Head of caudate nucleus (tissue), 42 donors: ENCODE measurements at places on chromosomes 11 and 22.

- no peak for DNase-seq
Measured at GRCh38 chr11:46277622-46278386, at the start of gene CREB3L1. Gene CREB3L1 (plus strand): TSS chr11:46277662. CDS start chr11:46278112, 450 bp downstream.

GRCh38 chr22:28585324-28585723, 94.3 kb downstream of the TTC28 start:
- DNase-seq, result no peak

- DNase-seq, result no peak
Measured at GRCh38 chr22:19785461-19786263, 25.1 kb downstream of the TBX1 start.

DNA sequence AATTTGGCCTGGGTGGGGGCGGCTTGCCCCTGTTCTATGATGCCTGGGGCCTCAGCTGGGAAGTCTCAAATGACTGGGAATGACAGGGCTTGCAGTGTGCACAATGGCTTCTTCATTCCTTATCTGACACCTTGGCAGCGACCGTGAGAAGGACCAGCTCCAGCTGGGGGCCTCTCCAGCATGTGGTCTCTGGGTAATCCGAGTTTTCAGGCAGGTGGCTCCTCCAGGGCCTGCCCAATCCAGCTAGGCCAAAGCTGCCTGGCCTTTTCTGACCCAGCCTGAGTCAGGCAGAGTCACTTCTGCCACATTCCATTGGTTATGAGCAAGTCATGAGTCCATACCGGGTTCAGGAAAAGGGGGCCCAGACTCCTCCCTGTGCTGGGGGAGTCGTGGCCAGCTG, 646.0 kb downstream of the OPCML start:
- no peak for DNase-seq

DNA sequence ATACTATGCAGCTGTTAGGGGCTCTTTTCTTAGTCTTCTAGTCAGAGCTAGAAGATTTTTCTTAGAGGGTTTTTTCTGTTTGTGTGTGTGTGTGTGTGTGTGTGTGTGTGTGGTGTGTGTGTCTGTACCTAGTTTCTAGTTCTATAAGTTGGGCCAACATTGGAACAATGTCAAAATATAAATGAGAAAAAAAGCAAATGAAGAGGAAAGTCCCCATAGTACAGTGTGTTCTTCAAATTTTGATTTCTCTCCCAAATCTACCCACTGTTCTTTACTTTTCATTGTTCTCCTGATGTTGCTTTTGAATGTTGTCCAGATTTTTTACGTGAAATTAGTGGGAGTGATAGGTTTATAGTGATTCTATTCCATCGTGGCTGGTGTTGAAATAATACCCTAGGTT, 2153.4 kb upstream of the RAG2 start:
- no peak for DNase-seq

DNA sequence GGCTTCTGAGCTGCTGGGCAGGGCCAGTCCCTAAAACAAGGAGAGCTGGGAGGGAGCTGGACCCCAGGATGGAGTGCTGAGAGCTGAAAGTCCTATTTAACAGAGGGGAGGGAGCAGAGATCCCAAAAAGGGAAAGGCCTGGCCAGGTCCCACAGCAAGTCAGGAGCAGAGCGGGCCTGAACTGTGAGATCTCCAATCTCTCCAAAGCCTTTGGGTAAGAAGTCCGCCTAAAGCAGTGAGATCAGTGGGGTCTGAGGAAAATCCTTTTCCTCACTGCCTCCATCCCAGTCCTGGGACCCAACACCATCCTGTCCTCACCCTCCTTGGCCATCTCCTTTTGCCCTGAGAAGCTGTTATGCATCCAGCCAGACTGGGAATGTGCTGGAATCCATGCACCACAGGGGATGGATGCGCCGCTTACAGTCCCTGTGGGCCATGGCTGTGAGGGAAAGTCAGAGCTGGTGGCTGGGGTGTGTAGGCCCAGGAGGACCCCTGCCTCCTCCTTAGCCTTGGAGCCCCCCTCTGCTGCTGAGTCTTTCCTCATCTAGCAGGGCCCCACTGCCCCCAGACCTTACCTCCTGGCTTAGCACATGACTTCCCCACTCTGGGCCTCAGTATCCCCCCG, 8.6 kb downstream of the LRRC75B start:
- DNase-seq, result no peak

GRCh38 chr22:19879643-19879991, 24.9 kb upstream of the GNB1L start:
- DNase-seq, result no peak

- no peak for DNase-seq
Measured at GRCh38 chr11:112195951-112196351, 20.6 kb downstream of the BCO2 start.

GRCh38 chr22:27099946-27100722, 442.7 kb downstream of the MIAT start:
- DNase-seq, result no peak

DNA sequence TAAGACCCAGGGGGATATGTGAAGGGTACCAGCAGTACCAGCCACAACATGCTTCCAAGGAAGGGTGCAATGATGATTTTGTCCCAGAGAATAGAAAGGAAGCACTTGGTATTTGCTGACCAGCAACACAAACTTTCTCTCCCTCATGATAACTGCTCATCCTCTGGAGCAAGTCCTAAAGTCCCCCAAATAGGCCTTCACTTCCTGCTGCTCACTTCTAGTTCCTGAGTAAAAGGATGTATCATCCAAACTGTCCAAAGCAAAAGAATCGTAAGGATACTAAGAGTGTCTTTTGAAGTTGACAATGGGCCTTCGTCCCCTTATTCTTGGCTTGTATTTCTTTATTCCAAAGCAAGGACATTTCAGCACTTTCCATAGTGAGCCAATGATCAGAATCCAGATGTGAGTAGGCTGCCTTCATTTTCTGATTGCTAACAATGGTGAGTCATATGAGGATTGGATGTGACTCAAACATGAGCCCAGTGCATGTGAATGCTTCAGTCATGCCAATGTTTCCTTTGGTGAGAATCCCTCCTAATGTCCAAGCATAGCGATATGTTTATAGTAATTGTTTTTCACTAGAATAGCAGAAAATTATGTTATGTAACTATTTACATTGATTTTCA, 243.4 kb upstream of the POU2AF2 start:
- no peak for DNase-seq

DNA sequence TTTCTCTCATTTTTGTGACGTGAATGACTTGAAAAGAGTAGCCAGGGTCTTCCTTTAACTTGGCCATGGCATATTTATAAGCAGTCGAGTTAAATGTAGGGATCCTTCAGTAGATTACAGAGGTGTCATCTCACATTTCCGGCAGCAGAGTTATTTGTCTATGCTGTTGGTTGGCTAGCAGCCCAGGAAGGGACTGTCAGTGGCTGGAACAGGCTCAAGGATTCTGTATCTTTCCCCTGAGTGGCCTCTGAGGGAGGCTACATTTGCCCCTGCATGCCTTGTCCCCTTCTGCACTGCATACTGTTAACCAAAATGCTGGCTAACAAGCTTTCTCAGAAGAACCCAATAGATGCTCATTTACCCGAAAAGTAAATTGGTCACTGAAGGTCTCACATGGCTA, 187.6 kb downstream of the PGR start:
- DNase-seq, result no peak

GRCh38 chr11:115263799-115264656, 240.2 kb downstream of the CADM1 start:
- DNase-seq, result no peak

GRCh38 chr11:124479561-124479960, 34.1 kb upstream of the OR8B8 start:
- DNase-seq, result no peak

DNA sequence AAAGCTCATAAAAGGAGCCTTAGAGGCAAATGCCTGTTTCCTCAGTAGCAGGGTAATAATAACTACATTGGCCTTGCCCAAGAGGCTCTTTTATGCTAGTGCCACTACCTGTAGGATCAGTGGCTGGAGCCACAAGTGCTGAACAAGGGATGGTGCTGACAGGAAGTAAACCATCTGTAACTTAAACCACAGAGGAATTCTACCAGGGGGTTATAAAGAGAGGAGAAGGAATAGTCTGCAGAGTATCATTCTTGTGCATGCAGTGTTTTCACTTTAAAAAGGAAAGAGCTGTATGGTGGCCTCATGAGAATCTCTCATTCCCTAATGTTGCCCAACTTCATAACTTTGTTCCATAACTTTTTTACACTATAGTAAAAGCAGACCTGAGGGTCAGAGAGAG, 168.1 kb downstream of the DBX1 start:
- DNase-seq, result no peak

GRCh38 chr11:104897891-104898684, at the start of gene CASP12:
Gene CASP12 (minus strand): TSS chr11:104898460.
- no peak for DNase-seq

DNA sequence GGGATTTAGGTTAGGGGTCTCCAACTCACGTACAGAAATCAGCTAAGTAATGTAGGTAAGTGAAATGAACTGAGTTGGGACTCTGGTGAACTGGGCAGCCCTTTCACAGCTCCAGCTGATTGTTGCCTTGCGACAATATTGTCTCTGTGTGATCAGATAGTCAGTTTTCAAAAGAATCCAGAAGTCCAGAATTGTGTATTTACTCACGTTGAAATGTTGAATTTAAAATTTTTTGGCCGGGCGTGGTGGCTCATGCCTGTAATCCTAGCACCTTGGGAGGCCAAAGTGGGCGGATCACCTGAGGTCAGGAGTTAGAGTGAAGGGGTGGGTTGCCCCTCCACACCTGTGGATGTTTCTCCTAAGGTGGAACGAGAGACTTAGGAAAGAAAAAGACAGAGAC, 18.8 kb upstream of the WDR74 start:
- DNase-seq, result no peak

GRCh38 chr22:23938328-23939016, 22.5 kb downstream of the GSTT2B start:
- no peak for DNase-seq

DNA sequence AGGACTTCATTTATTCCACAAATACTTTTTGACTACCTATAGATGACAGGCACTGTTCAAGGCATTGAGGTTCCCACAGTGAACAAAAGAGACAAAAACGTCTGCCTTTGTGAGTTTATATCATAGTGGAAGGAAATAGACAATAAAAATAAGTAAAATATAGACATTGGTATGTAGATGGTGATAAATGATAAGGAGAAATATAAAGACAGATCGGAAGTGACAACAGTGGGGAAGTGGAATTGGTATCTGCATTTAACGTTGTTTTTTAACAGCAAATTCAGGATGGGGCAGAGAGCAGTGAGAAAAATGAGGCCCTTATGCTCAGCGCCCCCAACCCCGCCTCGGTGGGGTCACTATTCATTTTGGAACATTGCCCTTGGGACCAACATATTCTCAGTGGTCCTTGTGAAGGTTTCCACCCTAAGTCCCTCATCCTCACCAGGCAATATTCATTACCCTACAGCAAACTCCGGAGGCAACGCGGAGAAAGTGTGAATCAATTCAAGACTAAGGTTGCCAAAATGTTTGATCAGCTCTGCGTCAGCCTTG, 627 bp upstream of the PEX26 start:
- DNase-seq, result no peak

GRCh38 chr11:74839971-74840370, 91.3 kb downstream of the RNF169 start:
- DNase-seq, result no peak

DNA sequence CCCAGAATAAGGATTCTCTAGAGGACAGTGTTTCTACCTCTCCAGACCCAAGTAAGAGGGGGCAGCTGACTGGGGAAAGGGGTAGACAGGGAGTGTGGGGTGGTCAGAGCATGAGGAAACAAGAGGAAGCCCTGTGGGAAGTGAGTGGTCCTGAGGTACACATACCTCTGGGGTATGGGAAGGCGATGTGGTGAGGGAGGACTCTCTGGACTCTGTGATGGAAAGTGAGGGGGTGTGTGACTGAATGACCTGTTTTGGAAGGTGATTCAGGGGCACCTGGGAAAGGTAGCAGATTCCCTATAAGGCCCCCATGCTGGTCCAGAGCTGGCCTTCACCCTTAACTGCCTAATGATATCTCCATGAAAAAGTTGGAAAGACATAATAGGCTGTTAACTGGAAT, 80.1 kb downstream of the DEPDC5 start:
- no peak for DNase-seq

DNA sequence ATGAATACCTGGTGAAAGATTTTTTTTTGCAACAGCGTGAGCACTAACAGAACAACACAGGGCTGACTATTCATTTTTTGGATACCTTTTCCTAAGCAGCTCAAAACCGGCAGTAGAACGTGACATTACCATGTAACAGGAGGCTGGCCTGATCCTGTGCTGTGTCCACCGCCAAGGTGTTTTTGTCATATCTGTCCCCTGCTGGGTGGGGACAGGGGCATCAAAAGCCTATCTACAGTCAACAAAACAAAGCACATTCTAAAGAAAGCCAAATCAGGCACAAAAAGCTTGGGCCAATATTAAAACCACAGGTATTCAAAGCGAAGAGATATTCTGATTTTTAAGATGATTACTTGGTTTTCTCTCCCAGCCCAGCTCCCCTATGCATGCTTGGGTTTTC, 151.2 kb downstream of the LRRC4C start:
- no peak for DNase-seq

GRCh38 chr22:25028841-25029141, 76.3 kb downstream of the KIAA1671 start:
- no peak for DNase-seq
